C1 segment of cervical spinal cord (tissue), 14 donors: ENCODE measurements at places on chromosomes 7 and 10.

GRCh38 chr10:119211176-119211575 is 3.8 kb downstream of the GRK5 start:
- no peak for DNase-seq

- DNase-seq, result no peak
These were observed 4.1 kb upstream of the ARHGAP21 start for GRCh38 chr10:24727786-24728185.

DNA sequence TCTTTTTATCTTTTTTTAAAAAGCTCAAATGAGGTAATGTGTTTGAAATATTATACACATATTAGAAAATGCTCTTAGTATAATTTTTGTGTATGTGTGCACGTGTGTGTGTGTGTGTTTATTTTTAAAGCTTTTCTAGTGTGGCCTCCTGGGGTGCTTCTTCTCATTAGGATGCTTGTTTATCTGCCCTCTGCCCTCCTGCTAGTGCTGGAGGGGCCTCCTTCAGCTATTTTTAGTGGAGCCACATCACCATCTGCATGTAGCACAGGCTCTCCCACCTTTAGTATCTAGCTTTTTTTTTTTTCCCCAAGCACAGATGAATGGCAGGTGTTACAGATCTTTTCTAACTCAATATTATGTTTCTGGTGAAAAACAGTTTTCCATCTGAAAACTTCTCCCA is 155.7 kb upstream of the TMEM229A start:
- no peak for DNase-seq

GRCh38 chr10:133230387-133231195 is 574 bp downstream of the UTF1 start:
- no peak for DNase-seq

GRCh38 chr10:46257099-46257498 is 29.7 kb upstream of the ANTXRL start:
- DNase-seq, result no peak

DNA sequence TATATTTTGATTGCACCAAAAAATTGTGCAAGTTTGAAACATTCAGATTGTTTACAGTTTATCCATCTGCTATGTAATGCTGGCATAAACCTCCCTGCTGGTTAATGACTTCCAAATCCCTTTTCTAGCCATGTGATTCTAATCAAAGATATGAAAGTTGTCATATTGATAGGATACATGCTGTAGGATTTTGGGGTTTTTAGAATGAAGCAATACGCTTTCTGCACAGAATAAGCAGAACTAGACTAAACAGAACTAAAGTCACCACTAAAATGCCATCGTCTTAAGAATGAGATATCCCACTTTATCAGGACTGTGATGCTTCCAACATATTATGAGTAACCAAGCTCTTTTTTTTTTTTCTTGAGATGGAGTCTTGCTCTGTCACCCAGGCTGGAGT is 856 bp downstream of the SSMEM1 start:
- no peak for DNase-seq

GRCh38 chr10:66322777-66323176 is 603.1 kb upstream of the LRRTM3 start:
- DNase-seq, result no peak

DNA sequence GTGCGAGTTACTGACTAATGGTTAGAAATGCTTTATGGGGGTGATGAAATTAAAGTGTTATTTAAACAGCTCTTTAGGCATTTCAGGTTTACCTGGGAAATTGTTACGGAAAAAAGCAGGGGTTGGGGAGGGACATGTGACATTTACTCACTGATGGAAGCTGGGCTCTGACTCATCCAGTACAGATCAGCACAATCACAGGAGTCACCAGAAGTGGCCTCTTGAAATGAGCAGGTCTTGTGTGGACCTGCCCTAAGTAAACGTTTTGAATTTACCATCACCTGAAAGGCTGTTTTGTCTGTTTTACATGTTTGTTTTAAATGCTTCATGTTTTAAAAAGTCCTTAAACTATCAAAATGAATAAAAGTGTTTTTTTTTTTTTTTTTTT is 2.3 kb downstream of the GLRX3 start:
- no peak for DNase-seq

DNA sequence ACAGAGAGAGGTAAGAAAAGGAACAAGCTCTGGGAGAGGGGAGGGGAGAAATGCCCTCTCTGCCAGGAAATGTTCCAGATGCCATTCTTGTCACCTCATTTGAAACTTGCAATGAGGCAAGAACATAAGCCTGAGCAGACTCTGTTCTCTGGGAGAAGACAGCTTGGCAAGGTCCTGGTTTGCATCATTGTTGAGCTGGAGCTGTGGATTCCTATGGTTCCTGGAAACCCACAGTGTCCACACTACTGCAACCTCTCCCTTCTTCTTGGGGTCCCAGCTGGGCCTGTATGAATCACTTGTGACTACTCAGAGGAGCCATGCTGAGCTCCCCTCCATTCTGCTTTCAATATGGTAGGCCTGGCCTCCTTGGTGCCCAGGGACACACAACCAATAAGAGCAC is 60.8 kb upstream of the HECTD2 start:
- DNase-seq, result no peak

GRCh38 chr10:125060482-125060825 is 99.9 kb downstream of the CTBP2 start:
- DNase-seq, result no peak

- no peak for DNase-seq
These were observed 135.2 kb downstream of the ADAM12 start for GRCh38 chr10:126252884-126253610.

- no peak for DNase-seq
These were observed 70.5 kb downstream of the SFMBT2 start for GRCh38 chr10:7340179-7340874.

GRCh38 chr10:62813981-62814380 is 2.2 kb downstream of the EGR2 start:
- DNase-seq, result no peak

GRCh38 chr10:21279217-21279575 is 246.3 kb downstream of the SKIDA1 start:
- DNase-seq, result no peak
